ENCODE measurements at places on chromosomes 12 and 14.

DNA sequence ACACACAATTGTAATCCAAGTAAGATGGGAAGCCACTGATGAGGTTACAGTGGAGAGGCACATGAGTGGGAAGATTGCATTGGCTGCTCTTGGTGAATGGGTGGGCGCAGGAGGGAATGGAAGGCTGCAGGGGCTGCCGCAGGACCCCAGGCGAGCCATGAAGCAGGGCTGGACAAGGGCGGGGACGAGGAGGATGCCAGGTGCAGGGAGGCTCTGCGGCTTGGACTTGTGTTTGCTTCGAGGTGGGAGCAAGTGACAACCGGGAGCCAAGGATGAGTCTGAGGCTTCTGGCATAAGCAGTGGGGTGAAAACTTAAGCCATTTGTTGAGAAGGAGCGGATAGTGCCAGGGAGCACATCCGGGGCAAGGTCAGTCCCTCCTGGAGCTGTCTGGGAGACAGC, 115.0 kb downstream of the TSPAN9 start:
- no peak for DNase-seq

GRCh38 chr12:122503147-122503751, 2.5 kb upstream of the ZCCHC8 start:
- DNase-seq, result no peak

GRCh38 chr12:47735649-47736048, 10.4 kb upstream of the ENDOU start:
- DNase-seq, result no peak

DNA sequence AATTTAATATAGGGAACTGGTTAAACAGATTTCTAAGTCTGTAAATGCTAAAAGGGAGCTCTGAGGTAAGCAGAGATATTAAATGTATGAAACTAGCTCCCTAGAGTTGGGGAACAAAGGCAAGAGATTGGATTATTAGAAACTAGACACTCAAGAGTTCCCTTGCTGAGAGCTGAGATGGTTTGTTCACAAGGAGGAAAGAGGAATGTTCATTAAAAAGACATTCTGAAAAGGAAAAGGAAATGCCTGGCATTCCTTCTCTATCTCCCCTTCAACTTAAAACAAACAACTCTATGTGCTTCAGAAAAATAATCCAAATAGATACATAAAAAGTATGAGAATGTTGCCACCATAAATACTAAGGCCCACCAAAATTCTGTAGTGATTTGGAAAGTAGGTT, 73.7 kb downstream of the GALNT4 start:
- no peak for DNase-seq

- DNase-seq, result no peak
Measured at GRCh38 chr12:111635524-111635923, 36.4 kb upstream of the ATXN2 start.

GRCh38 chr12:65325183-65325582, 46.7 kb downstream of the MSRB3 start:
- DNase-seq, result no peak

- DNase-seq, result no peak
Measured at GRCh38 chr14:88493392-88494185, 61.2 kb downstream of the PTPN21 start.

- DNase-seq, result no peak
Measured at GRCh38 chr12:31715283-31715825, 13.5 kb downstream of the AMN1 start.

- DNase-seq, result no peak
Measured at GRCh38 chr14:69008421-69008884, 29.4 kb upstream of the ACTN1 start.

- no peak for DNase-seq
Measured at GRCh38 chr14:99512571-99513182, 31.5 kb downstream of the CCNK start.

DNA sequence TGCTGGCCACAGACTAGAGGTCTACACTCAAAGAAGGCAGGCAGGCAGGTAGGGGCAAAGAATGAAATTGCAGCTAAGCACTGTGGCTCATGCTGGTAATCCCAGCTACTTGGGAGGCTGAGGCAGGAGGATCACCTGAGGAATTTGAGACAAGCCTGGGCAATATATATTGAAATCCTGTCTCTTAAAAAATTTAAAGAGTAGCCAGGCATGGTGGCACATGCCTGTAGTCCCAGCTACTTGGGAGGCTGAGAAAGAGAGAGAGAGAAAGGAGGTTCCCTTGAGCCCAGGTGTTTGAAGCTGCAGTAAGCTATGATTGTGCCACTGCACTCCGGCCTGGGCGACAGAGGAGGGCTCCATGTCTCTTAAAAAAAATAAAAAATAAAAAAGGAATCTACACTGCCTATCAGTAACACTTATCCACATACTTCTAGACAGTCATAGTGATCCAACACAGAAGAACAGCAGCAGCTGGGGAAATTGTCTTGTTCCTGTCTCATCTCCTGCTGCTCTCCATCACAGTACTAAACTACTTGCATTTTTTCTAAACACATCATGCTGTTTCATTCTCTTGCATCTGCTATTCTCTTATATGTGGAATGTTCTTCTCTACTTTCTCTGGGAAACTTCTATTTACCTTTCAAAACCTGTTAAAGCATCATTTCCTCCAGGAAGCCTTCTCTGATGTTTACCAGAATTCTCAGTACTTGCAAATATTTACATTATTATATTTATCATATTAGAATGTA, 57.2 kb downstream of the ATF7 start:
- DNase-seq, result no peak

GRCh38 chr12:7750350-7750749, 3.2 kb upstream of the CLEC4C start:
- DNase-seq, result no peak

DNA sequence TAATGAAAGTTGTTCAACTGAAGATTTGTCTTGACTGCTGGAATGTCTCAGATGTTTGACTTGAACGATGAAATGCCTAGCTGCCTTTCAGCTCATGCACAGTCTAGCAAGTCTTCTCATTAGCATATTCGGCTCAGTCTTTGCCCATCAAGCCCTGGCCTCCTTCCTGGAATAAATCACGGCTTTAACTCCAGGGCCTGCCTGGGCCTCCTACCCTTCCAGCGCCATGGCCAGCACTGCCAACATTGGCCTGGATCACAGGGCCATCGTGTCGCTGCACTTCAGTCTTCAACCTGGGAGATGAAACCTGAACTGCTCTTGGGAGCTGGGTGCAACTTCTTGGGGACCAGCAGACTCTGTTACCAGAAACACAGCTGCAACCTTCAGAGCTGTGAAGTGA, 126.7 kb upstream of the TMEM260 start:
- no peak for DNase-seq

GRCh38 chr12:6605421-6606330, 1.5 kb downstream of the CHD4 start:
- no peak for DNase-seq

DNA sequence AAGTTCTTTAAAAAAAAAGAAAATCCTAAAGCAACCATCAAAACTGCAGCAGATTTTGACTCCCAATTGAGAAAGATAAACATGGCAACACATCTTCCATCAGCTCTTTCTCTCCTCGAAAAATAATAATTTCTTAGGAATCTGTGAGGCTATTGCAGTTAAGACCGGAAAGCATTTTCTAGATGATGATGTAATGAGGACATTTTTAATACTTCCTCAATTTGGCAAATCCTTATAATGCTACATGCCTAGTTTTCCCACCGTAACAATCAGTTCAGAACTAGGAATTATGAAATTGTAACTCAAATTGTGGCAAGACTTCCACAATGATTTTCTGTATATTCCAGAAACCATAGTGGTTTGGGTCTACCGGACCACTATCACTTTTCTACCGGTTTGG, 180.9 kb upstream of the PDE3A start:
- DNase-seq, result no peak

GRCh38 chr12:131457028-131457310, 253.9 kb upstream of the SFSWAP start:
- no peak for DNase-seq

DNA sequence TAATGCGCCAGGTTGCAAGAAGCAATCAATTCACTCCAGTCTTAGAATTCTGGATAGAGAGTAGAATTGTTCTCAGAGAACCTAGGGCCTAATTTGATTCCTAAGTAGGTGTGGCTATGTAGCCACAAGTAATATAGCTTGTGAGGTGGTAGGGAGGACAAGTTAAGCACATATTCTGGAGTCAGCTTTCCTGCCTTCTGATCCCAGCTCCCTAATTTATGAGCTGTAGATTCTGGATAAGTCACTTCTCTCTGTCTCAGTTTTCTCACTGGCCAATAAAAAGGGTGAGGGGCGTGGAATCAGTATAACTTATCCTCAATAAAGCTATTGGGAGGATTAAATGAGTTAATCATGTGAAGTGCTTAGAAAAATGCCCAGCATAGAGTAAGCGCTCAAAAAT, 3.0 kb upstream of the SNW1 start:
- DNase-seq, result no peak

- DNase-seq, result no peak
Measured at GRCh38 chr12:31478898-31479297, 112.0 kb downstream of the DENND5B start.

DNA sequence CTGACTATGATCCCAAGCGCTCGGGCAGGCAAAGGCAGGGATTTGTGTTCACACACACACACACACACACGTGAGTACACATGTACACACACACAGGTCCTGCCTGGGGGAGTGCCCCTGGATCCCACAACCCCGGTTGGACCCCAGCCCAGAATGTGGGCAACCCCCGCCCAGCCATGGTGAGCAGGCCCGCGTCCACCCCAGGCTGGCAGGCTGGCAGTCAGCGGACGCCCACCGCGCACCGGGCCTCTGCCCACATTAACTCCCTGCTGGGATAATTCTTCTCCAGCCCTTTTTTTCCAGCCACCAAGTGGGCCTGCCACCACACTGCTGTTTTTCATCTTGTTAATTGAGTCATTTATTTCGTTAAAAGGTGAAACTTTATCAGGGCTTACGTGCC, 256.2 kb downstream of the BCL11B start:
- DNase-seq, result no peak

- no peak for DNase-seq
Measured at GRCh38 chr12:42962384-42962783, 372.8 kb upstream of the PRICKLE1 start.

GRCh38 chr12:10618338-10618987, 5.1 kb upstream of the MAGOHB start:
- no peak for DNase-seq

DNA sequence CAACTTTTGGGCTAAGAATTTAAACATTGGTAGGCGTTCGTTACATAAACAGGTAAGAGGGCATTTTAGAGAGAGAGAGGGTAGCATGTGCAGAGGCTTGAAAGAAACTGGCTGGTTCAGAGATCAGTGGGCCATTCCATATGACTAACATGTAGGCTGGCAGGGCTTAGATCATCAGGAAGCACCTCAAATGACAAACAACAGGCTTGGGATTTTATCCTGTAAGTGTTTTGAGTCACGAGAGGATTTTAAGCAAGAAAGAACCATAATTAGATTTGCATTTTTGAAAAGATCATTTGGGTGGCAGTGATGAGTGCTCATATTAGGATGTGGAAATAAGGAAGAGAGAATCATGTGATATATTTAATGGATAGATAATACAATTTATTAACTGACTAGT, 8.7 kb upstream of the PLEKHA5 start:
- DNase-seq, result no peak

DNA sequence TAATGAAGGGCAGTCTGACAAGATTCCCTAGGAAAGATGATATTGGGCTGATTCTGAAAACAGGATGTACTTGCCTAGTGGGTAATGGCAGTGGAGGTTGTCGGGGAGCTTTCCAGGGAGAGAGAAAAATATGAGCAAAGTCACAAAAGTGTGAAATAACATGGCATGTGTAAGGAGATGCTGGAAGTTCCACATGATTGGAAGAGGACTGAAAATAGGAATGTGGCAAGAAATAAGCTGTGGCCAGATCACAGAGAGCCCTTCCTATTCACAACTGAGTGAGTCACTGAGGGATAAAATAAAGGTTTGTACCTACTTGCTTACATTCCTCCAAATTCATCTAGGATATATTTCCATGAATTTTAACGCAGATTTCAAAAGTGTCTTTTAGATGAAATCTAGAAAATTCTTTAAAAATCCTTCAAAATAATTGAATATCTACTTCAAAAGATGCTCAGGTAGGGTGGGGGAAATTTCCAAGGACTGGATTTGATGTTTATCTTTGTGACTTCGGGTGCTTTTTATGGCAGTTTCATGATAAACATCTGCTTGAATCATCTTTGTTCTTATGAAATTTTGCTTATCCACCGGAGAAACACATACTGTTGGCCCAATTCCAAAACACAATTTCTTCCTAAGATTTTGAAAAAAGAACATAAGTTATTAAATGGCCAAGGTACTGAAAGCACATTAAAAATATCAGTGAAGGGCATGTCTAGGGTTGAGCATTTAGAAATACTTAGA, 36.3 kb upstream of the SLC2A13 start:
- no peak for DNase-seq

DNA sequence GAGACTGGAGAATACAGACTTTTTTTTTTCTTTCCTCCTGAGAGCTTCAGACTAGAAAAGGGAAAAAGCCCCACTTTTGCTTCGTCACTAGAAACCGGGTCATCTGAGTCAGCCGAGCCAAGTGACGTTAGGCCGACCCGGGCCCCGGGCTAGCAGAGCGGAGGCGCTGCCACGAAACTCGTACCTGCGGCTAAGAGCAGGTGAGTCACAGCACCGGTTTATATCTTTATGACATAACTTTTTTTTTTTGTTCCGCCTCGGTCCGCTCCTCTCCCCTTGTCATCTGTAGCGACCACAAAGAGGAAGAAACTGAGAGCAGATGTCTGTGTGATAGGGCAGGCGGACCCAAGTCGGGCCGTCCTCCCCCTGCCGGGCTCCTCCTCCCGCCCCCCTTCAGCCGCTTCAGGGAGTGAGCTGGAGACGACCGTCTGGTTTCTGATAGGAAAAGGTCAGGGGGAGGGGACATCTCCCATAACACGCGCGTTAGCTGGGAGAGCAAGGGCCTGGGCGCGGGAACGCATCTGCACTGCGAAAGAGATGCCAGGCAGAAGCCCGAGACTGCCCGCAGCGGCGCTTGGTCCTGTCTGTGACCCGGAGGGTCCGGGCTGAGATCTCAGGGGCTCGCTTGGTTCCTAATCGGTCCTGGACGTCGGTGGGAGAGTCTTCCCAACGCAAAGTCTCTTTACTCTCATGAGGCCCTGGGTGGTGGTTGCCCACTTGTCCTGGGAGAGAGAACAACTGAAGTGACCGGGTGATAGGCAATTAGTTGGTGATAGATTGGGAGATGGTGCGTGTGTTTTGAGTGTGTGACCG, 586 bp downstream of the TTC6 start:
- no peak for DNase-seq

All from activated naive CD8-positive, alpha-beta T cell treated with anti-CD3 and anti-CD28 coated beads, Interleukin-2, amount 50 U/mL, for 16 hours (primary cell).